ENCODE measurements at places on chromosomes 7 and 10. TPM values are rescaled to one million over a fixed set of nuclear protein-coding genes. Genes with fewer than 3 reads are reported as not detected.

- peak; percentile 88 for DNase-seq
Observed at GRCh38 chr10:51092402-51092801, 18.1 kb downstream of the PRKG1 start.

DNA sequence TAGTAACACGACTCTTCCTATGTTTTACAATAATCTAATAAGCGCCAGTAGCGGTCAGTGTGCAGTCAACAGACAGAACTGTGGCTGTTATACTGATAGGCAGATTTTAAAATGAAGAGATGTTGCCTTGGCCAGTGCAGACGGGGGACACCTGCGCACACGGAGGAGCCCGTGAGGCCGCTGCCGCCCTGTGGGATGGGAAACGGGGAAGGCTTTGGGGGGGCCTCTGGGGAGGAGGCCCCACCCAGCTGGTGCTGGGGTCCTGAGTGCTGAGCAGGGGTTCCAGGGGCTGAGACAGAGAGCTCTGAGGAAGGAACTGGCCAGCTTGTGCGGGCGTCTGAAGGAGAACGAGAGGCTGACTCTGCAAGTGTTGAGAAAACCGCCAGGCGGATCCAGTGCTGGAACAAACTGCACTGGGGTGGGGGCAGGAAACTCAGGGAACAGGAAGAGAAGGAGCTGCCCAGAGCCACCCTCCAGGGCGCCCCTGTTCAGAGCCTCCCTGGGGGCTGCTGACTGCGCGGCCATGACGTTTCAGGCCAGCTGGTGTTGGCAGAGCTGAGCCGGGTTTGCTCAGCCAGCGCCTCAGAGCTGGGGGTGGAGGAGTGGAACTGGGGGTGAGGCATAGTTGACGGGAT is 426.4 kb downstream of the TCERG1L start:
- DNase-seq = no peak

- peak; percentile 38 for DNase-seq
Observed at GRCh38 chr10:71075759-71076472, 136.5 kb upstream of the UNC5B start.

DNA sequence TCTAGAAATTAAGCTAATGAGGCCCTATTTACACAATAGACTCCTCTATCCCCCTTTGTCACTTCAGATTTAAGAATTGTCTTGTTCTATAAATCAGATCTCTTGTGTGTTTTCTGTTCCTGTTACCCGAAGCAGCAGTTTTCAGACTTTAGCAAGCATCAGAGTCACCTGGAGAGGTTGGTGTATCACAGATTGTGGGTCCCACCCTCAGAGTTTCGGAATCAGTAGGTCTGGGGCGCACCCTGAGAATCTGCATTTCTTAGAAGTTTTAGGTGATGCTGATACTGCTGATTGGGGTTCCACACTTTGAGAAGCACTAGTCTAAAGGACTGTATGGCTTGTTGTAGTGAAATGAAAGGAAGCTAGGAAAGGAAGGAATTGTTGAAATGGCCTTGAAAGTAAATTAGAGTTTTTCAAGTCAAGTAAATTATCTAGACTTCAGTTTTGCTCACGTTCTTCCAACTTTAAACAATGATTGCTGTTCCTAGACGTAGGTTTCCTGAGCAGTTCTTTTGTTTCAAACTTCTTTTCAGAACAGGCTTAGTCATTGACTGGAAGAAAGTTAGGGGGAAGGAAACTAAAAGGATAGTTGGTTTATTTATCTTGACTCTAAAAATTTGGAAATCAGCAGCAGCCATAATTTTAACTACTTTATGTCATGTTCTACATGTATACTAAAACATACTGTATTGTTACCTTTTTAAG is 15.7 kb downstream of the BPGM start:
- DNase-seq = no peak

DNA sequence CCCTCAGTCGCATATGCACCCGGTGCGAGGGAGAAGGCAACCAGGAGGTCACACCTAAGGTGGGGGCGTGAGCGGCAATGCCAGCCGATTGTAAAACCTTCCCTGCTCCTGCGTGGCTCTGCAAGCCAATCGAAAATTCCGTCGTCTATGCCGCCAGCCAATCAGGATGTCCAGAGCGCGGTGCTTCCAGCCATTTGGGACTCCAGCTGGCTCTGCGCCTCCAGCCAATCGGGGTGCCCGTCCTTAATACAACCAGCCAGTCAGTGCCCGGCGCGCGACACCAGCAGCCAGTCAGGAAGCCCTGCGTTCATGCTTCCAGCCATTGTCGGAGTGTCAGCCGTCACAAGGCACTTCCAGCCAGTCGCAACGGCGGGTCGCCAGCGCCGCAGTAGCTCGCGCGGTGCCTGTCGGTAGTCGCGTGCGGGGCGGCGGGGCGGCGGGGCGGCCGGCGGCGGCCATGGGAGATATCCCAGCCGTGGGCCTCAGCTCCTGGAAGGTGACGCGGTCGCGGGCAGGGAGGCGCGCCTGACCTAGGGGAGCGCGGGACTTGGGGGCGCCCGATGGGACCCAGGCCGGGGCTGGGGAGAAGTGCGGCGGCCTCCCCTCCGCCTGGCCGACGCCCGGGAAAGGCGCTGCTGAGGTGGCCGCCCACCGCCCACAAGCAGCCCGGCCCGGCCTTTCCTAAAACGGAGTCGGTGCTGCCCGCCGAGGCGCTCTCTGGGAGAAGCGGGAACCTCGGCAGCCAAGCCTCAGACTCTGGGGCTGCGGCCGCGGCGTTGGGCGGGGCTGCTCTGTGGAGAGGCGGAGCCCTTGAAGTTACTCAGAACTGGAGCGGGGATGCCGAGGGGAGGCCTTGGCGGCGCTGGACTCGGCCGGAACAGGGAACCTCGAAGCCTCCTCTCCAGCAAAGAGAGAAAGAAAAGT is at the start of gene AKR1E2:
Gene AKR1E2, plus strand, starts transcription at position 340 of the 924 bp plus-strand sequence. Its CDS starts 118 bp downstream, at position 458.
- DNase-seq = peak; percentile 86

GRCh38 chr7:105621617-105622016 is 40.3 kb upstream of the EFCAB10 start:
- peak; percentile 63 for DNase-seq

- no peak for DNase-seq
Observed at GRCh38 chr7:31811650-31812461, 124.8 kb downstream of the PPP1R17 start.

GRCh38 chr7:157854066-157854891 is 517.5 kb downstream of the DNAJB6 start:
- DNase-seq = peak; percentile 61

- no peak for DNase-seq
Observed at GRCh38 chr10:21675157-21675796, 141.2 kb downstream of the MLLT10 start.

DNA sequence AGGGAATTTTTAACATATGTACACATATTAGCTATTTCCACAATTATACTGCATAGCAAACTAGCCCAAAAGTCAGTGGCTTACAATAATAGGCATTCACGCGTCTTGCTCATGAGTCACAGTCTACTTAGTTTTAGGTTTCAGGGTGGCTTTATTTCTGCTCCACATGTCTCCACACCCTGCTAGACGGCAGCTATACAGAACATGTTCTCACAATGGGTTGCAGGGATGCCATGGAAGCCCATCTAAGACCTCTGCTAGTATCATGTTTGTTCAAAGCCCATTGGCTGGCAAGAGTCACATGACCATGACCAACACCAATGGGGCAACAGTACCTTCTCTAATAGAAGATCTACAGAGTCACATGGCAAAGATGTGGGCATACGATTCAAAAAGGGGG is 96.3 kb upstream of the NEBL start:
- no peak for DNase-seq

DNA sequence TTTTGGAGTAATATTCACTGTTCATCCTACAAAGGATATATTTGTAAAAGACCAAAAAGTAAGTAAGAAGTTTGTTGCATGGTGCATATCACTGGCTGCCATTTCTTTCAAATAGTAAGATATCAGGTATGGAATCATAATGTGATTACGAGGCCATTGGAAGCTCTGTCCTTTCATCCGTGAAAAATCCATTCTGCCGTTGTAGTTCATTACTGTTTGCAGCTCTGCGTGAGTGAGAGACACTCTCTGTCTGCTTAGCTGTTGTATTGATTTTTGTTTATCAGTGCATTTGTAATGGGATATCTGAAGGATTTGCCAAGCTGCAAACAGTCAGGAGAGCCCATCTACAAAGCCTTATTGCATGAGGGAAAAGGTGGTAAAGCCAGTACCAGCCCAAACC is 44.1 kb upstream of the SLC39A12 start:
- no peak for DNase-seq

DNA sequence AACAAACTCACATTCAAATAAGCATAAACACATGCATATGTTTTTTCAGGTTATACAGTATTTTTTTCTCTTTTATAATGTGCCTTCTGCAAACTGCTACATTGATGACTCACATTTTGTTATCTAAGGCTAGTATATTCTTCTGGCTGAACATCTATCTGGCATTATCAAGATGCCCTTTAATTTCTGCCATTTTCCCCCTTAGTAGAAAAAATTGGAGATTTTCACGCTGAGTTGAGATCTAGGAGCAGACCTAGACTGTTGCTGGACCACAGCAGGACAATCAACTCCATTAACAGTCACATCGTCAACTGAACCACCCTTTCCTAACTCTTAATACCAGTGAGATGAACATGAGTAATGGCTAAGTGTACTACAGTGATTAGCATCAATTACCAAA is 41.6 kb downstream of the ERCC6 start:
- DNase-seq = no peak

- no peak for DNase-seq
Observed at GRCh38 chr7:12328888-12329770, 74.5 kb downstream of the VWDE start.

DNA sequence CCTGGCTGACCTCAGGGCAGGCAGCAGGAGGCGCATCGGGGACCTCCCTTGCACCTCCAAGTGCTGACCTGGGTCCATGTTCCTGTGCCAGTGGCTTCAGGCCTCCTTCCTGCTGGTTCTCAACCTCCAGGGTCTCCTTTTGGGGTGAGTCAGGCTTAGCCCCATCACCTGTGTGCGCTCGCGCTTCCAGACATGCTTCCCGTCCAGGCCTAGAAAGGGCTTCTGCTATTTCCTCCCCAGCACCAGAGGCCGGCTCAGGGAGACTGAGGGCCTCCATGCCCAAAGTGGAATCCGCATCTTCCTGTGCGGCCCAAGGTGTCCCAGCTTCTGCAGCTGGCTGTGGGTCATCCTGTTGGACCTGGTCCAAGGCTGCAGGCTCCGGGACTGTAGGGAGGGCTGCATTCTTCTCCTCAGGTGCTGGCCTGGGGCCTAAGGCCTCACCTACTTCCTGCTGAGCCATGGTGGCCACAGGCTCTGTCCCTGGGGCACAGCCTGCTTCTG is 5.9 kb downstream of the NACAD start:
- no peak for DNase-seq

GRCh38 chr10:11215471-11215870 is 197.8 kb downstream of the CELF2 start:
- no peak for DNase-seq

The PDK4 gene
- total RNA-seq = 27.8 TPM

The OR2A12 gene
- not detected for total RNA-seq

Measured in ureter (tissue), 1 donor.